ENCODE measurements at places on chromosomes 7 and 10. TPM values are rescaled to one million over a fixed set of nuclear protein-coding genes. Genes with fewer than 3 reads are reported as not detected.

The STRIP2 gene
- 5.6 TPM for total RNA-seq

The CPA4 gene
- 28.1 TPM for total RNA-seq

The TMEM213 gene
- not detected for total RNA-seq

The INTS1 gene
- 103 TPM for total RNA-seq

The PLEKHS1 gene
- not detected for total RNA-seq

The AHR gene
- 42.2 TPM for total RNA-seq

The MOGAT3 gene
- total RNA-seq: not detected

The COL13A1 gene
- 24.4 TPM for total RNA-seq

The HMX2 gene
- total RNA-seq: not detected

The MUC12 gene
- total RNA-seq: 1.2 TPM

The HOXA6 gene
- 3.9 TPM for total RNA-seq

The AGAP9 gene
- 2.0 TPM for total RNA-seq

The CAMK2G gene
- 12.8 TPM for total RNA-seq

The NPTX2 gene
- 0.45 TPM for total RNA-seq

The ASB10 gene
- total RNA-seq: not detected

The MRPS16 gene
- 69.1 TPM for total RNA-seq

The PLA2G12B gene
- not detected for total RNA-seq

The TYW1 gene
- 12.6 TPM for total RNA-seq

The KCNIP2 gene
- total RNA-seq: 0.17 TPM

The HOXA1 gene
- 0.45 TPM for total RNA-seq

The ADCYAP1R1 gene
- total RNA-seq: not detected

The POLR2J2 gene
- total RNA-seq: 0.17 TPM

All from bronchus fibroblast of lung (primary cell).